Fibroblast of lung (primary cell): ENCODE measurements at places on chromosomes 6 and 20. TPM values are rescaled to one million over a fixed set of nuclear protein-coding genes. Genes with fewer than 3 reads are reported as not detected.

BMP6 gene
- total RNA-seq = under 0.01 TPM in 2 replicates

CGA gene
- total RNA-seq = not detected in 2 replicates

PDYN gene
- total RNA-seq = not detected in 2 replicates

DNA sequence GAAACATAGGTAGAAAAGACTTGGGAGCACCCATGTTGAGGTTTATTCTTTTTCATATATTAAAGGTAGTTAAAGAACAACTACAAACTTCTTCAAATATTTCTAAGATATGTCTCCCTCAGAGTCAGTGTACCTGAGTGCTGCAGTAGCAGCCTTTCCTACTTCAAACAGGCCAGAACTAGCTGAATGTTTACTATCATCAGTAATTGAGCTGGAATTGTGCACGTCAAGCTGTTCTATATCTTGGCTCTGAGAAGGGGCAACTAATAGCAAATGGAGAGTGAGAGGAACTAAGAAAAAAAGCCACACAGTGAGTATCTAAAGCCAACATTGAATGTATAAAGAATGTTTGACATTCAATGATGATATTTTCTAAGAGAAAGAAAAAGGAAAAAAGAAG lies 21.7 kb downstream of the MTCL3 start:
- DNase-seq = no peak

GRCh38 chr6:55495277-55495676 lies 83.7 kb downstream of the HMGCLL1 start:
- no peak for DNase-seq

GRCh38 chr6:86148586-86148985 lies 505.9 kb upstream of the SYNCRIP start:
- no peak for DNase-seq

- no peak for DNase-seq
Observed at GRCh38 chr20:37627767-37628130, 66.1 kb upstream of the CTNNBL1 start.

DNA sequence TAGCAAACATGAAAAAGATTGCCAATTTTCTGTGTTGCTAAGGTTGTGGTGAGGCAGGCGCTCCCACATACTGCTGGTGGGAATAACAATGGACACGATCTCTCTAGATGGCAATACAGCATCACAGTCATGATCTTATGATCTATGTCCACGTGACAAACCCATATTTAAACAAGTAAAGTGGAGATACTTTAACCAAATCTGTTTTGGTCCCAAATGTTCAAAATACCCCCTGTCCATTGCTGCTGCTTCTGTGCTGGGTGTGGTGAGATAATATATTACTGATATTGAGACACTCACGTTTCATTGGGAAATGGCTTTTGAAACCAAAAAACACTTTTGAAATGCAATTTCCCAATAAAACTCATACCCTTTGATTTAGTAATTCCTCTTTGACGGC lies 23.0 kb downstream of the SIRPD start:
- no peak for DNase-seq
